ENCODE measurements at places on chromosomes 5 and 9.

- DNase-seq = peak; percentile 58
Measured at GRCh38 chr5:180600554-180601041, 9.3 kb upstream of the SCGB3A1 start.

DNA sequence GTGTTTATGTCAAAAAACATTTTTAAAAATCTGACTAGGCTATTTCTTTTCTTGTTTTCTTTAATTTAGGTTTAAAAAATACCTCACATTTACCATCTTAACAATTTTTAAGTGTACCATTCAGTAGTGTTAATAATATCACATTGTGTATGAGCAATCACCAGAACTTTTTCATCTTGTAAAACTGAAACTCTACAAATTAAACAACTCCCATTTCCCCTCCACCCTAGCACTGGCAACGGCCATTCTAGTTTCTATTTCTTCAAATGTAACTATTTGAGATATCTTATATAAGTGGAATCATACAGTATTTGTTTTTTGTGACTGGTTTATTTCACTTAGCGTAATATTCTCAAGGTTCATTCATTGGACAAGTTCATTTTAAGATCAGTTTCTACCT, 27.7 kb downstream of the PLCXD3 start:
- no peak for DNase-seq

- no peak for DNase-seq
Measured at GRCh38 chr5:59317023-59317773, 576.3 kb downstream of the PDE4D start.

DNA sequence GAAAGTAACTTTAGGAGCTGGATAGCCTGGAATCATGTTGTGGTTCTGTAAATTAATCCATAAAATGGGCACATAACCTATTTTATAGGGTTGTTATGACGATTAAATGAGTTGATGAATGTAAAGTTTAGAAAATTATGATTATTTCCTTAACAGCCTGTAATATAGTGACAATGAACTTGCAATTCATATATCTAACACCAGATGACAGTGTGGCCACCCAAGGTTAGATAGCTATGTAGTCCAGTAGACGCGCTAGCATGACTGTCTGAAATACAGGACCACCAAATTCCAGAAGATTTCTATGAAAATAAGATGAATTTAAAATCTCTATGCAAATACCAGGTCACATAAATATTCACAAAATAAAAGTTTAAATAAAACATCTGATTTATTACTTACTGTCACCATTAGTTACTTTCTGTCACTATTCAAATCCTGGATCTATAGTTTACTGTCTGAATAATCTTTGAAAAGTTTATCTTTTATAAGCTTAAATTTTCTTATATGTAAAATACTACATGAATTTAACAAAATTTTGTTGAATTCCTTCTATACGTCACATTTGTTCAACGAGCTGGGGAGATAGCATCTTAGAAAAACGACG, 26.1 kb upstream of the MACIR start:
- no peak for DNase-seq

DNA sequence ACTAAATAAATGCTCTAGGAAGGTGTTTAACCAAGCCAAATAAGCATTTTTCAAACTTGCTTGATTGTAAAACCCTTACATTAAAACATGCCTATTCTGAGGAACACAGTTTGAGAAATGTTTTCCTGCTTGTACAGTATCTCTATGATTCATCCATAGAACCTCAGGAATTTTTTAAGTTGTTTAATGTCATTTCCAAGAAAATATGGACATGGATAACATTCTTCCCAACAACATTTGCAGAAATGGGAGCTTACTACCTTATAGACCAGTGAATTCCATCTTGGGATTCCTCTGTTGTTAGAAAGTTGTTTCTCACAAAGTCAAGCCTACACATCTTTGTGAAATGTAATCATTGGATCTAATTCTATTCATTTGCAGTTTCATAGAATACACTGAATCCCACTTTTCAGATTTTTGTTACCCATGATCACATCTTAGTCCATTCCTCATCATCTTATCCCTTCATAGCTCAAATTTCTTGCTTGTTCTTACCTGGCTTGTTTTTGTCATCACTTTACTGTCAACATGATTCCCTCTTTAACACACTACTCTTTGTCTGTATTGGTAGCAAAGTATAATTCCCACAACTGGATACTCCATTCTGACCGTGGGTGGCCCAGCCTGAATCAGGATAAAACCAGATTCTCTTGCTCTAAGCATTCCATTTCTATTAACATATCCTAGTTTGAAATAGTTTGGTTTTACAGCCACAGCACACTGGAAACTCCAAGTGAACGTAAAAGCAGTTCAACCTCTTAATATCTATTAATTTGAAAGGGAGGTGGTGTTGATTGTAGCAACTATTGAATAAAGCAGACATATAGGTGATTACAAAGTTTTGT, 49.4 kb upstream of the PAPPA start:
- no peak for DNase-seq

DNA sequence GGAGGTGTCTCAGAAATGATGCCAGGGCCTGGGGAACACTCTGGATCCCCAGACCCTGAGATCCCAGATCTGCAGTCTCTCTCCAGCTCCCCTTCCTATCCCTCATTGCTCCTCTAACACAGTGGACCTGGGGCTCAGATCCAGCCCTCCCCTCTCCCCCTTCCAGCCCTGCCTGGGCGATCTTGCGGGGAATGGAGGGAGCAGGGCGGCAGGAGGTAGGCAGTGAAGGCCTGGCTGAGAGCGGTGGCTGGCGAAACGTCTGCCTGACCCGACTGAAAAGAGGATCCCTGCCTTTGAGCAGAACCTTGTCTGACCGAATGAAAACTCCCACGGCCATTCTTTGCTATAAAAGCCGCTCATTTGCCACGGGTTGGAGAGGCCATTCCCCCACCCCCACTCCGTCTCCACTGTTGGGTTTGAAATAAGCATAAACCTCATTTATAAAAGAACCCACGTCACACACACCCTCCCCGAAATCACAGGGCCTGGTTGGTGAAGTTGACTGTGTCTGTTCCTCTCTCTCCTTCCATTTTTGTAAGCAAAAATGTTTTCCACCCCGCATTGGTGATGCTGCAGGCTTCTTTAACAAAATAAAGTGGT, 8.8 kb downstream of the MSX2 start:
- no peak for DNase-seq

- DNase-seq = peak; percentile 78
Measured at GRCh38 chr5:36692791-36693763, 86.7 kb downstream of the SLC1A3 start.

DNA sequence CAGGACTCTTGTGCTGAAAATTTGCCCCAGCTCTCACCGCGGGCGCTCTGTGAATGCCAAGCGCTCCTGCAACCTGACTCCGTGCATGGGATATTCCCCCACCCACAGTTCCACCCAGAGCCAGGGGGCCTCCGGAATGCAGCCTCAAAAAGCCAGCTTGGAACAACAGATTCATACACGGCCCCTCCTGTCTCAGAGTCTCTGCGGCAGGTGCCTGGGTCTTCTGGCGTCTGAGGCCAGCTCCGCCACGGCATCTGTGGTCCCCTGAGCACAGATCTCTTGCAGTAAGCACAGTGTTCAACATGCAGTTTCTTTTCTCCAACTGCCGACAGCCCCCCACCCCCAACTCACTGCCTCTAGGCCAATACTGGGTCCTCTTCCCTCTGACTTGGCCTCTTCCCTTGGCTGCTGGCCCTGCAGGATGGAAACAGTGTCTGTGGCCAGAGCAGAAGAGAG, 355.7 kb upstream of the IRX2 start:
- DNase-seq = no peak

- peak; percentile 35 for DNase-seq
Measured at GRCh38 chr9:130294664-130295063, 29.1 kb downstream of the HMCN2 start.

- DNase-seq = no peak
Measured at GRCh38 chr9:84831377-84831776, 161.8 kb downstream of the NTRK2 start.

DNA sequence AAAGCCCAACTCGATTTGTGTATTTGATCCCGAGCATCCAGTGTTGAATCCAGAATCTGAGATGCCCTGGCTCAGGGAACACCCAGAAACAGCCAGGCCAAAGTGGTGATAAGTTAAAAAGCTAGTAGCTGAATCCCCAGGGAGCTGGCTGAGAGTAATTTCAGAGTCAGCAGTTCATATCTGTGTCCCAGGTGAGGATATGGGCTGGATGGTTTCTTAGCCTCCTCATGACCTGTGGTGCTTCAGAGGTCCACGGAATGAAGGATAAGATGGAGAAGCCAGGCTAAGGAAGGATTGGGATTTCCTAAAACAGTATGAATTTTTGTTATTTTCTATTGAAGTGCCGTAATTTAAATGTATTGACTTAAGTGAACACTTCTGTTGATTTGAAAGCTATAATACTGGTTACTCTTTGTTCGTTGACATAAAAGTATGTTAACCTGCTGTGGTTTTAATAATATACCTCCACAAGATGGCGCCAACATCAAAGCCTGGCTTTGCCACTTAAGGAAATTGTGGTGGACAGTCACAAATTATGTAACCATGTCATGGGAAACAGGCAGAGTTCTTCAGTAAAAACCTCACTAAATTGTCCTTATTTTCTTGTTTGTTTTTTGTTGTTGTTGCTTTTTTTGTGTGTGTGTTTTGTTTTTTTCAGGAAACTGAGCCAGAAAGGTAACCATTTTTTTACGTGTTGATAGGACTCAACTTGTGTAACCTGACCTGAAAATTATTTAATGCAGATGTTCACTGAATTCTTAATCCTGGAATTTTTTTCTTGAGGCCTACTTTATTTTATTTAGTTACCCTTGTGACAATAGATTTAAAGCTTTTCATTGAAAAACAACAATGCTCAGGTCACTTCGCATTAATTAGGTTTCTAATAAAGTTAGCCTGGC, 11.4 kb downstream of the MTAP start:
- no peak for DNase-seq

DNA sequence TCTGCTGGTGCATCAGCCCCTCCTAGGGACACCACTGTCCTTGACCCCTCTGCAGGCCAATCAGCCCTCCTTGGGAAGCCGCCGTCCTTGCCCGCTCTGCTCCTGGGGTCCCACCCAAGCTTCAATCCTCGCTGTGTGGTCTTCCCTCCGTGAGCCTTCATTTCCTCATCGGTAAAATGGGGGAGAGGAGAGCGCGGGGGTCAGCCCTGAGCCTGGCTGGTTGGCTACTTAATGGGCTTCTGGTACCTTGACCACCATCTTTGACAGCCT, 12.7 kb upstream of the SLC2A6 start:
- no peak for DNase-seq

DNA sequence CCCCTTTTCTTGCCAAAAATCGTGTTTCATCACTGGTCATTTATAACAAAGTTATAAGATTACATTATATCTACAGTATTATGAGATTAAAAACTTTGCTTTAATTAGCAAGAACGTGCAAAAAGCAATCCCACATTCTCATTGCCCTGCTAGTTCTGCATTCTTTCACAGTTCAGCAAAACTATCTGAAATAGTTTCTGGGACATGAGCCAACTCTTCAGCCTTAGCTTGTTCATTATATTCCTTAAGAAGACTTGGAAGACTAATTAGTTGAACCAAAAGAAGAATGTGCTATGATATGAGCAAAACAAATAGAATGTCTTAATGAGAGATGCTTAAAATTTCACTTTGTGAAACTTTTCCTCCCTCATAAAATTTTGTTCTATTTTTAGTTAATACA, 76.7 kb downstream of the ITGA1 start:
- DNase-seq = no peak

- no peak for DNase-seq
Measured at GRCh38 chr9:8585036-8585435, 785.5 kb upstream of the DMAC1 start.

DNA sequence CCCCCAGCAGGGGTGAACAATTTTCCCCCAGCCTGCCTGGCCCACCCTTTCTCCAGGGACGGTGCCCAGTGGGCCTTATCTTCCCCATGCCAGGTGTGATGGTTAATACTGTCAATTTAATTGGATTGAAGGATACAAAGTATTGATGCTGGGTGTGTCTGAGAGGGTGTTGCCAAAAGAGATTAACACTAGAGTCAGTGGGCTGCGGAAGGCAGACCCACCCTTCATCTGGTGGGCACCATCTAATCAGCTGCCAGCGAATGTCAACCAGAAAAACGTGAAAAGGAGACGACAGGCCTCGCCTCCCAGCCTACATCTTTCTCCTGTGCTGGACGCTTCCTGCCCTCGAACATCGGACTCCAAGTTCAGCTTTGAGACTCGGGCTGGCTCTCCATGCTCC, 5.6 kb upstream of the FUT7 start:
- no peak for DNase-seq

DNA sequence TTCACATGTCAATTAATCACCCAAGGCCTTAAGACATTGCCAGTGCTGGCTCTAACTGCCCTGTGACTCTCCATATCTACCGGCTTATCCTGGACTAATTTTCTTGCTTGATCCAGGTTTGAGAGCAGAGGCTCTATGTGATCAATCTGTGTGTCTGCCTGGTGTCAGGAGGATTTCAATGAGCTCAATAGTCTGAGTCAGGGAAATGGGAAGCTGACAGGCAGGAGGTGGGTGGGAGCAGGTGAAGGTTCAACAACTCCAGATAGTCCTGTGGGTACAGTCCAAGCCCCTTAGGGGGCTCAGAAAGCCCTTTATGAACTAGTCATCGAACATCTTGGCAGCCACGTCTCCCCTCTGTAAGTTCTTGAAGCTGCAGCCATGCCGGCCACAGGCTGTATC, 72.2 kb downstream of the SHB start:
- DNase-seq = no peak

All from RWPE2 (cell line).